Activated T-helper 1 cell treated with Interleukin-2 at 50 U/mL for 16 hours (primary cell): ENCODE measurements at places on chromosomes 2 and 18.

GRCh38 chr18:79519751-79520477 lies 124.2 kb downstream of the NFATC1 start:
- peak; percentile 33 for DNase-seq

- no peak for DNase-seq
Measured at GRCh38 chr2:203025592-203025991, 10.9 kb downstream of the NBEAL1 start.

DNA sequence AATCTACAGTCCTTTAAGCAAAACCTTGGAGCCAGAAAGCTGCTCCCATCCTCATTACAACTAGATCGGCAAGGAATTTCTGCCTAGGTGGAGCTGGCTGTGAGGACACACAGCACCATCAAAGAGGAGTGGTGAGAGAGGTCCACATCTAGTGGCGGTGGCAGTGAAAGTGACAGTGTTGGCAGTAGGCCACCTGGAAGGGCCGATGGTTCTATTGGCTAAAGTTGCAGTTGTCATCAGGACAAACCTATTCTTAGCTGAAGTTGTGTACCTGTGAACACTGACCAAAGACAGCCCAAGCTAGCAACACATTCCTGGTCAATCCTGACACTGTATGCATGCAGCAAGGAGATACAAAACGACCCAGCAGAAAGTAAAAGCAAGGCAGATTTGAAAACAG lies 218.1 kb upstream of the CHAC2 start:
- no peak for DNase-seq

DNA sequence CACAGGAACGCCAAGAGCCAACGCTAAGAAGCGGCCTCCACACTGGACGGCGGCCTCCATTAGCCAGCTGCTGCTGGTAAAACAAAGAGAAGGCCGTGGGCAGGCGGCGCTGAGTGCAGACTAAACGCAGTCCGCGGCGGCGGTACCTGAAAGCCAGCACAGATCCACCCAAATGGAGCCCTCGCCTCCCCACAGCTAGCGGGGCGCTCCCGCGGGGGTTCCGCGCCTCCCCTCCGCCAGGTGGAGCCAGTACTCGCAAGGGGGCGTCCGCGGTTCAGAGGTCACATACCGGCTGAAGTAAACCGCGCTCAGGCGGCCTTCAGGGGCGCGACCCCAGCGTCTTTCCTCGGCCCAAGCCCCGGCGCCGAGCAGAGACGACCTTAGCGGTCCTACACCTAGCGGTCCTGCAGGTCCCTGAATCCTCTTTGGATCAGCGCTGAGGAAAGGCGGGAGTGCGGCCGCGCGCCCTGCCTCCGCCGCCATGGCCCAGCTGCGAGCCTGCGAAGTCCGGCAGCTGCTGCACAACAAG lies 293.1 kb upstream of the ERBB4 start:
- DNase-seq, result no peak

DNA sequence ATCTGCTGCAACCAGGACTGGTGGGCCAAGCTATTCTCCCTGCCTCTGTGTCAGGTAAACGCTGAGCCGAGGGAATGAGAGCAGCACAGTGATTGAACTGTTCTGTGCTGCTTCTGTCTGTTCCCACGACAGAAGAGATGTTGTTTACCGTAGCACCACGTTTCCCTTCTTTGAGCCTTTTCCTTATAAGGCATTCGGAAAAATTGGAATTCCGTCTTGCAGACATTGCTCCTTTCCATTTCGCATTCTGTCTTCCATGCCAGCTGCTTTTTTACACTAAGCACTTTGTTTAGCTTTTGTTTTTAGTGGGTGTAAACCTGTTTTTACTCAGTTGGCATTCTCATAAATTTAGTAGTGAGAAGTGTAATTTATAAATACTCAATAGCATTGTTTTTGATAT lies 103.1 kb downstream of the ZNF236 start:
- no peak for DNase-seq

DNA sequence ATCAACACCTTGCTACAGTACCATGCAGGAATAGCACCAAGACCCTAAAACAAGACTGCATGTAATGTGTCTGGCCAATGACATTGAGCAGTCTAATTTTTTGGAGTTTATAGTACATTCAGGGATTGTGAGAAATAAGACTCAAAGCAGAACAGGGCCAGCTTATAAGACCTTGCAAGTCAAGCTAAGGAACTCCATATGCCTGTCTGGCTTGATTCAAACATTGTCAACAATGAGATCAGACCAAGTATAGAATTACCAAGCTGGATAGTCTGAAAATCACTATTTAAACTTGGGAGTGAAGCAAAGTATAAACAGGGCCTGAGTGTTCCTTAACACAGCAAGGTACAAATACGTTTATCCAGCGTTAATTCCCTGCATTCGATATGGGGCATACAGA lies 370.9 kb downstream of the CNTNAP5 start:
- DNase-seq, result no peak

DNA sequence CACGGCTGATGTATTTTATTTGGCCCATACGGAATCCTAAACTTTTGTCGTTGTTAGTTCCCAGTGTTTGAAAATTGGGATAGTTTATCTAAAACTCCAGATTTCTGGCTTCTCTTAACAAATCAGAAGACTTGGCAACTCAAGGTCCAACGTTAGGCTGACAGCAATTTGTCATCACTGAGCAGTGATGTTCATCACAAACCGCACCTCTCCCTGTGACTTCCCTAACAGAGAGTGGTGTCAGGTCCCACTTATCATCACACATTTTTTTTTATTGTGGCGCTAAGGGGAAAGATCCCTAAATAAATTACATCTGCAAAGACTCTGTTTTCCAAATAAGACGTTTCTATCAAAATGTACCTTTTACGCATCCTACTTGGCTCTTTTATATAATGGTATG lies 55.7 kb downstream of the RASGRP3 start:
- no peak for DNase-seq

- DNase-seq, result no peak
Measured at GRCh38 chr18:34339155-34339554, 114.4 kb upstream of the NOL4 start.

- no peak for DNase-seq
Measured at GRCh38 chr2:106189764-106190468, 4.2 kb downstream of the UXS1 start.

- DNase-seq, result no peak
Measured at GRCh38 chr2:241467777-241468475, 40.5 kb downstream of the STK25 start.

DNA sequence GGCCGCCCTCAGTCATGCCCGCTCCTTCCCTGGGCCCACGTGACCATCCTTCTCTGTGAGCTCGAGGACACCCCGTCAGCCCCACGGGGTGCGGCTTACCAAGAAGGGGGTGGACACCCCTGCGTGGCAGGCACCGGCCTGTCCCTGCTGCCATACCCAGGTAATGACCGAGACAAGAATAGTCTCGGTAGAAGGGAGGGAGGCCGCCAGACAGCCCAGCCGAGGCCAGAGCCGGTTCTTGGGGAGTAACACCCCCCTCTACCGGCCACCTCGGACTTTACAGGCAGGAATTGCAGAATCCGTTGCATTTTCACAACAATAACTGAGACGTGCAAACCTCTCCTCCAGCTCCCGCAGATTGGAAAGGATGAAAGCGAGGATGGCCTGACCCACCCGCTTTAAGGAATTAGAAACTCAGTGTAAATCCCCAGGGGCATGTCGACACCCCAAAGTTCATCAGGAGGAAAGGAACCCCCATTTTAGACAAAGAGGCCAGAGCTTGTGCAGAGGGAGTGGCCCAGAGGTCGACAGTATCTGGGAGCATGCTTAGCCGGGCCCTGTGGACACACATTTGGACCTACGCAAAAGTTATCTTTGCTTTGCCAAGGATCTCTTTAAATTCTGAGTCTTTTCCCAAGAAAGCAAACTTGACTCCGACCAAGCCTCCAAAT lies 60.1 kb upstream of the GLI2 start:
- no peak for DNase-seq

GRCh38 chr2:238412067-238412767 lies 14.5 kb upstream of the ASB1 start:
- no peak for DNase-seq

GRCh38 chr2:19426941-19427340 lies 68.5 kb upstream of the OSR1 start:
- DNase-seq, result no peak

GRCh38 chr18:36298126-36298741 lies 721 bp downstream of the FHOD3 start:
- DNase-seq, result no peak

- DNase-seq, result no peak
Measured at GRCh38 chr18:40752316-40752715, 1202.7 kb upstream of the PIK3C3 start.

DNA sequence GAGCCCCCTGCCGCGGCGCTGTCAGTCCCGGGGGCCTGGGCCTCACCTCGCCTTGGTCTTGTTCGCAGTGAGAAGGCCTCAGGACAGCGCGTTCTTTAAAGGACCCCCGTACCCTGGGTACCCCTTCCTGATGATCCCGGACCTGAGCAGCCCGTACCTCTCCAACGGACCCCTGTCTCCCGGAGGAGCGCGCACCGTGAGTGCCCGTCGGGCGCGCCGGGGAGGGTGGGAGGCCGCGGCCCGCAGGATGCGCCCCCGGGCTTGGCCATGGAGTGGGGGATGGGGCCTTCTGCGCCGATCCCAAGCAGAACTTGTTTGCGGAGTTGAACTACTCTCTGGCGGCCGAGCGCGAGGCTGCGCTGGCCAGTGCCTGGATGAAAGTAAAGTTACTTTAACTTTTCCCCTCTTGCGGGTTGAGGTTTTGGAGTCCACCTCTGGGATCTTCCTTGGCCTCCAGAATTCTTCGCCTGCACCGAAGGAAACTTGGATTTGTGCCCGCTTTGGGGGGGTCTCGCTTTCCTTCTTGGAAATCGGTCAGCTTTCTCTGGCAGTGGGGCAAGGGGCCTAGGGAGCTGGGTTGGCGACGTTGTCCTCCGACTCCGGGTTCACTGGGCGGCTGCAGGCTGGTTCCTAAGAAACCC lies 1.2 kb downstream of the TCF7L1 start:
- no peak for DNase-seq

DNA sequence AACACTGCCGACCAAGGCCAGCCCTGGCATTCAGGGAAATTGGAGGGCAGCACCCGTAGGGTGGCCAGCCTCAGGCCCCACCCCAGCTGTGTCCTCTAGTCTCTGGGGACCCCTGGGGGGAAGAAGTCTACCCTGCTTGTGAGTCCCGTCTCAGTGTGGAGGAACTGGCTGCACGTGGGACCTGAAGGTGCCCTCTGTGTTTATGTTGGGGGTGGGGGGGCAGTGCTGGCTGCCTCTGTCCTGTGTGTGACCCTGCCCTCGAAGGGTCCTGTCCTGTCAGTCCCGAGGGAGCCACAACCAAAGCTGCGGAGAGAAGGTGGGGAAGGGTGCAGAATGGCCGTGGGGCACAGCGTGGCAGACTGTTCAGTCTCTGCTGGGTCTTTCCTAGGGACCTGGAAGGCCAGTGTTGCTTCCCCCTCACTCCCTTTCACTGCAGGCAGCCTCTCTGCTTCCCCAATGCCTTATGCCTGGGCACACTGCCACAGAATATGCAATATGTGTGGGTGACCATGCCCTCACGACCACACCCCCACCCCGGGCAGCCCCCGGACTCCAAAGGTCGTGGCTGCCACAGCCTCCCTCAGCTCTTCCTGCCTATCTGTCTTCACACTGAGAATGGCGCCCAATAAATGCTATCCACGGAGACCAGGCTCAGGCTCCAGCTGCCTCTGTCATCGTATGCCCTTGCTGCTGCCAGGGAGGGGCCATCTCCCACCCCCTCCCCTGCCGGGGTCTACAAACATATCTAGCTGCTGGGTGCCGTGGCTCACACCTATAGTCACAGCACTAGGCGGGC lies 33.3 kb upstream of the SLC35F6 start:
- DNase-seq, result no peak
